CD8-positive, alpha-beta memory T cell (primary cell): ENCODE measurements at places on chromosomes 3 and 15.

- H3K36me3 ChIP-seq, result peaks cover 33% of the 10 kb centered on the region
- peaks cover 25% of the 10 kb centered on the region for H3K4me1 ChIP-seq
- no peak overlapping the region for H3K27ac ChIP-seq
- no peak overlapping the region for H3K4me3 ChIP-seq
- no peaks in the 10 kb centered on the region for H3K27me3 ChIP-seq
Observed at GRCh38 chr3:124999317-124999716, 56.5 kb downstream of the HEG1 start.

GRCh38 chr3:125374501-125374995 is 577 bp downstream of the ZNF148 start:
- H3K36me3 ChIP-seq, result no peaks in the 10 kb centered on the region
- peak; percentile 41 for DNase-seq
- peak overlapping the region; percentile 95 for H3K4me3 ChIP-seq
- no peaks in the 10 kb centered on the region for H3K27me3 ChIP-seq

DNA sequence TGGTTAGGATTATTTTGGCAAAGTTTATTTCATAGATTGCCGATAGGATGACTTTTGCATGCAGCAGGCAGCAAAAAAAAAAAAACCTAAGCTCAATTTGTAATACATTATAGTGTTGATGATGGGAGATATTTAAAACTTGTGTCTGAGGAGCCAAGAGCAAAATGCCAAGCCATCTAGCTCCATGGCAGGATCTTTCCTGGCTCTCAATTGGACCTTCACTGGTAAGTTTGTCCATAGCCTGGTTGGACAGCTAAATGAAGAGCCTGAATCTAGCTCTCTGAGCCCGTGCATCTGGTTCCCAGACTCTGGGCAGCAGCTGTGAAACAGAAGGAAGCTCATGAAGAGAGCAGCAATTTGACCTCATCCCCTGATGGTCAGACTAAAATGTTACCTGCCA is 17.5 kb downstream of the STAC start:
- H3K27me3 ChIP-seq, result no peaks in the 10 kb centered on the region
- no peak overlapping the region for H3K27ac ChIP-seq
- no peak overlapping the region for H3K4me3 ChIP-seq
- no peaks in the 10 kb centered on the region for H3K4me1 ChIP-seq
- DNase-seq, result no peak
- no peaks in the 10 kb centered on the region for H3K36me3 ChIP-seq

- H3K36me3 ChIP-seq, result no peaks in the 10 kb centered on the region
- no peaks in the 10 kb centered on the region for H3K27me3 ChIP-seq
- no peak for DNase-seq
- H3K4me3 ChIP-seq, result no peak overlapping the region
Observed at GRCh38 chr3:41987627-41988026, 25.7 kb upstream of the ULK4 start.

- no peak overlapping the region for H3K27ac ChIP-seq
- no peaks in the 10 kb centered on the region for H3K4me1 ChIP-seq
- no peaks in the 10 kb centered on the region for H3K27me3 ChIP-seq
- no peaks in the 10 kb centered on the region for H3K36me3 ChIP-seq
- H3K4me3 ChIP-seq, result no peak overlapping the region
- no peak for DNase-seq
Observed at GRCh38 chr3:169344465-169344864, 319.0 kb downstream of the MECOM start.
